ENCODE measurements at places on chromosomes 1 and 21. TPM values are rescaled to one million over a fixed set of nuclear protein-coding genes. Genes with fewer than 3 reads are reported as not detected.

DNA sequence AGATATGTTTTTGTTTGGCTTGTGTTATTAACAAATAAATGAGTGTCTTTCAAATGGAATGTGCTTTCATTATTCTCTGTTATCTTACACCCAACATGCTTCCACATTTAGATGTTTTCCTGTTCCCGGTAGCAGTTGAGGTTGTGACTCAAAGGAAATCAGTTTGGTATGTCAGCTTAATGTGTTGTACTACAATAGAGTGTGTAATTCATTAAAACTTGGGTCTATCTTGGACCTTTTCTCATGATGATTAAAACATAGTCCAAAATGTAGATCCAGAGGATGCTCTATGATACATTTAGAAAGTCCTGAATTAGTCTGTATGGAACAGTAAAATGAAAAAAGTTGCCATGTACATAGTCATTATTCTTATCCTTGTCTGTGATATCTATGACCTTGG, 26.7 kb downstream of the RTCA start:
- DNase-seq, result no peak

- peak; percentile 30 for DNase-seq
These were observed 36.4 kb downstream of the RXRG start for GRCh38 chr1:165408518-165408917.

The KLHDC9 gene
- total RNA-seq, result 2.4 TPM

The TP73 gene
- 2.5 TPM for total RNA-seq

The POU3F1 gene
- total RNA-seq, result 0.59 TPM

GRCh38 chr1:40795811-40796586, 12.4 kb downstream of the KCNQ4 start:
- no peak for DNase-seq

The TM2D1 gene
- 33.4 TPM for total RNA-seq

- no peak for DNase-seq
These were observed 13.6 kb upstream of the RGS4 start for GRCh38 chr1:163055531-163055930.

The SPATA17 gene
- 1.5 TPM for total RNA-seq

The LEFTY1 gene
- not detected for total RNA-seq

DNA sequence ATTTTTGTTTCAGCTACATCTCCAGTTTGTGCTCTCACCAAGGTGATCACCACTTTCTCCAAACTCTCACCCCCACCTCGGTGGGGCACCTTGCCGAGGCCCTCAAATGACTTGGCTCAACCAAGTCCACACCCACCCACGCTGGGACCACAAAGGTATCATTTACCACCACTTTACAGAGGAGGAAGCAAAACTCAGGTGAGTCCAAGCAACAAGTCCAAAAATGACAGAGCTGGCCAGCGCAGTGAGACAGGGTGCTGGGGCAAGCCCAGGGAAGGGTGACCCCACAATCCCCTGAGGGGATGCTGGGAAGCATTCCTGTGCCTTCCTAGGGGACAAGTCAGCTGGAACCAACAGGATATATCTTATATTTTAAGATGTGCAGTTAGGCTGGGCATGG, 24.7 kb downstream of the SSBP3 start:
- DNase-seq, result no peak

The CCDC30 gene
- total RNA-seq, result 1.8 TPM

DNA sequence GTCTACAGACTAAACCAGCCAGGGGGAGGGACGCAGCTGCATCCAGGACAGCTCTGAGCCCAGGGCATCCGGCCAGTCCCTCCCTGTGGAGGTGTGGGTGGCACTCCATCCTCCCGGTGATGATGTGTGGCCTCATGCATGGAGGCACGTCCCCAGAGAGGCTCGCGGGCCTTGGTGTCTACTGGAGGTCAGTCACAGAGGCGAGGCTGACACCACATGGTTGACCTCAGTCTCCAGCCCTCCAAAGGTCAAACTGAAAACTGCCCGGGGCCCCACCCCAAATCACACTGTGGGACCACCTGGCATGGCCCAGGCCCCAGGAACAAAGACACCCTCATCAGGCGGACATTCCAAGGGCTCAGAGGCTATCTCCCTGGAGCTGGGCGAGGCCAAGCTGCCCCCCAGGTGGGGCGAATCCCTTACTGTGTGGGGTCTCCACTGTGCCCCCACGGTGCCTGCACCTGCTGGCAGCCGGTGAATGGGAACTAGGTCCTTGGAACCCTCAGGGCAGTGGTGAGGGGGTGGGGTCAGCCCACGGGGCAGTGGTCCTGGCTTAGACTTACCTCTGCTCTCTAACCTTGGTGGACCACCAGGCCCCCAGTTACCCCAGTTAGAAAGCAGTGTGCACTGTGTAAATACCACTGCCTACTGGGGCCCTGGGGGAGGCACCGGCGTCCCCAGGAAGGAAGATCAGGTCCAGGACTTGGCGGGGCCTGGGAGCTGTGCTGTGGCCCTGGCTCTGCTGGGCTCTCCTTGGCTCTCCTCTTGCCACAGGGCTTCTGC, 49.1 kb downstream of the TRPM2 start:
- DNase-seq, result no peak

DNA sequence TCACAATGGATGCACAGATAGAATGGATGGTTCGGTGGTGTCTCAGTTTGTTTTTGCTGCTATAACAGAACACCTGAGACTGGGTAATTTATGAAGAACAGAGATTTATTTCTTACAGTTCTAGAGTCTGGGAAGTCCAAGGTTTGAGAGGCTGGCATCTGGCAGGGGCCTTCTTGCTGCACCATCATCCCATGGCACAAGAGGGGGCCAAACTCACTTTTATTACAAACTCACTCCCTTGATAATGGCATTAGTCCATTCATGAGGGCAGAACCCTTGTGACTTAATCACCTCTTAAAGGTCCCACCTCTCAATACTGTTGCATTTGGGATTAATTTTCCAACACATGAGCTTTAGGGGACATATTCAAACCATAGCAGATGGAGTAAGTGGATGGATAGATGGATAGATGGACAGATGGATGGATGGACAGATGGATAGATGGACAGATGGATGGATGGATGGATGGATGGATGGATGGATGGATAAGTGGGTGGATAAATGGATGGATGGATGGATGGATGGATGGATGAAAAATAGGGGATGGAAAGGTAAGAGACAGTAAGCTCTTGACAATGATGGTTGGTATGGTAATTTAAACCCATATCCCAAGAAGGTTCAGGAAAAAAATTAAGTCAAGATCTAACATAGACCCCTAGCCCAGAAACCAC, 16.5 kb downstream of the CAMK2N1 start:
- no peak for DNase-seq

The NEK2 gene
- 0.33 TPM for total RNA-seq

- no peak for DNase-seq
These were observed 56.8 kb downstream of the LUZP1 start for GRCh38 chr1:23111600-23112535.

DNA sequence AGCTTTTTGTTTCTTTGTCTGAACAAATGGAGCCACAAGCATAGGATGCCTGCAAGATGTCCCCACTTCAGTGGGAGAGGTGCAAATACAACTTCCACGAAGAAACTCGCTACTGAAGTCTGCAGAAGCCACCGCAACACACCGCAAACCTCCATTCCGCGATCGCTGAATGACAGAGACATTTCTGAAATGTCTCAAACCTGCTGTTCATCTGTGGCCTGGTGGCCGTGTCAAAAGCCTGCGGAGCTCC, 1.0 kb downstream of the TP53BP2 start:
- no peak for DNase-seq

DNA sequence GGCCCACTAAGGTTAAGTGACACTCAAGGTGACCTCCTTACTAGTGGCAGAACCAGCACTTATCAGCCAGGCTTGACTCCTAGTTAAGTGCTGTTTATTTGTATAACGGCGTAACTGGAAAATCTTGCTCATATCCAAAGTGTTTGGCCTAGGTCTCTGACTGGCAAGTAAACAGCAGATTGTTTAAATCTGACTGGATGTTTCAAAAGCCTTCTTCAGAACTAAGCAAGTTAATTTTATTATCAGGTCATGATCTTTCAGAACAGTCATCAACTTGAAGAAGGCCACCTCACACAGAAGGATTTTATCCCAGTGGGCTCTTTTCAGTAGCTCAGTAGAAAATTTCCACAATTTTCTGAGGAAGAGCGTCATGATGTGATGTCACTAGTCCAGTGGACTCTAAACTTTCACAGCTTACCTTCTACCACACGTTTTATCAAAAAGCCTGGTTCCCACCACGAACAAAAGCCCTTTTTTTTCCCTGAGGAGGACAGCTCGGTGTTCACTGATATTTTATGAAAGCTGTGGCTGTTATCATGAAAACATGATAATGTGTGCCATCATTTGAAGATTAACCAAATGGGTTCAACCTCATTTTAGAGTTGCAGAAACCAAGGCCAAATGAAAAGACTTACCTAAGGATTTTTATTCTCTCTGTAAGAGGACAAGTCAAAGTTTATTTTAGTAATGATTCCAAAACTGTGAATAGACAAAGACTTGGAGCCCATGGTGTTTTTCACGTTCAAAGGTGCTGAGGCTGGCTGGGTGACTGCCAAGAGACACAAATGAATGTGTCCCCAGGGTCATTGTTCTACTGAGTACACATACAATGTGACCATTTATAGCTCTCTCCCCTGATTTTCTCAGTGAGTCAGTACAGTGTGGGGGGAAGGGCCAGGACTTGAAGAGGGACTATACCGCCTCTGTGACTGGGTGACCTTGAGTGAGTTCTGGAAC, 9.1 kb downstream of the SGIP1 start:
- DNase-seq, result peak; percentile 43

GRCh38 chr1:228123505-228123904, 14.4 kb upstream of the MRPL55 start:
- DNase-seq, result no peak

The GNG4 gene
- 0.68 TPM for total RNA-seq

GRCh38 chr1:107788206-107789202, 176.5 kb downstream of the VAV3 start:
- no peak for DNase-seq

GRCh38 chr1:1873186-1873585, 17.7 kb downstream of the GNB1 start:
- DNase-seq, result no peak

The DNAJC16 gene
- total RNA-seq, result 16.0 TPM

DNA sequence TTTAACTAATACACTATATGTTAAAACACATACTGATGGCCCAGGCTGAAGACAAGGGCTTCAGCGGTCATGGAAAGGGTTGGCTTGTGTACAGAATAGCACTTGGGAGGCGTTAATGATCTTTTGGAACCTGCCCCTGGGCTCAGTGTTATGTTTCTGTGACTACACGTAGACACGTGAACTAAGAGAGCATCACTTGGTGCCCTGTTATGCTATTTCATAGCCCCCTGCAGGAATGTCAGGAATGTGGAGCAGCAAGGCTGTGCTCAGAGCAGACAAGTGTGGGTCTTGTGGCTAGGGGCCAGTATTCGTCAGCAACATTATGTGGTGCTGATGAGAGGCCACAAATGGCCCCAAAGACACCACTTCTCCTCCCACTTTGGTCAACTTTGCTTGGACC, 132.4 kb downstream of the MAP3K21 start:
- DNase-seq, result no peak

- peak; percentile 72 for DNase-seq
These were observed at the start of gene DNM3 for GRCh38 chr1:171841050-171841910. Gene DNM3, plus strand, starts transcription at chr1:171841498. Its CDS starts 159 bp downstream, at chr1:171841657.

The USH2A gene
- not detected for total RNA-seq

- peak; percentile 90 for DNase-seq
These were observed 667.4 kb upstream of the ZP4 start for GRCh38 chr1:238558156-238558555.

DNA sequence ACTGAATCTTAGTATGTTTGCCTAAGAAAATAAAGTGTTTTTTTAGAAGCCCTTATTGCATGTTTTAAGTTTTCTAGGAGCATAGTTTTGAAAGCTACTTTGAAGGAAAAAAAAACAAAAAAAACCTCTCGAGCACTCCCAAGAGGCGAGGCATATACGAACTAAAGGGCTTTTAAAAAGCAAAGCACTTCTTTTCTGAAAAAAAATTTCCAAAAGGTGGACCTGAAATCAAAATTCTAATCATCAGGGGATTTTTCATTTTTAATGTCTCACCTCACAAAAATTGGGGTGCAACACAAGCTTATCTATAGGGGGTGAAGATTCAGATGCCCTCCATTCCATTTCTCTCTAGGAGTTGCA, 594 bp downstream of the GLMN start:
- DNase-seq, result no peak

GRCh38 chr1:20992322-20993056, 184.2 kb downstream of the EIF4G3 start:
- DNase-seq, result no peak

- DNase-seq, result no peak
These were observed 43.0 kb downstream of the WDR4 start for GRCh38 chr21:42836402-42836666.

The KISS1 gene
- total RNA-seq, result not detected

The OPRD1 gene
- 0.17 TPM for total RNA-seq

DNA sequence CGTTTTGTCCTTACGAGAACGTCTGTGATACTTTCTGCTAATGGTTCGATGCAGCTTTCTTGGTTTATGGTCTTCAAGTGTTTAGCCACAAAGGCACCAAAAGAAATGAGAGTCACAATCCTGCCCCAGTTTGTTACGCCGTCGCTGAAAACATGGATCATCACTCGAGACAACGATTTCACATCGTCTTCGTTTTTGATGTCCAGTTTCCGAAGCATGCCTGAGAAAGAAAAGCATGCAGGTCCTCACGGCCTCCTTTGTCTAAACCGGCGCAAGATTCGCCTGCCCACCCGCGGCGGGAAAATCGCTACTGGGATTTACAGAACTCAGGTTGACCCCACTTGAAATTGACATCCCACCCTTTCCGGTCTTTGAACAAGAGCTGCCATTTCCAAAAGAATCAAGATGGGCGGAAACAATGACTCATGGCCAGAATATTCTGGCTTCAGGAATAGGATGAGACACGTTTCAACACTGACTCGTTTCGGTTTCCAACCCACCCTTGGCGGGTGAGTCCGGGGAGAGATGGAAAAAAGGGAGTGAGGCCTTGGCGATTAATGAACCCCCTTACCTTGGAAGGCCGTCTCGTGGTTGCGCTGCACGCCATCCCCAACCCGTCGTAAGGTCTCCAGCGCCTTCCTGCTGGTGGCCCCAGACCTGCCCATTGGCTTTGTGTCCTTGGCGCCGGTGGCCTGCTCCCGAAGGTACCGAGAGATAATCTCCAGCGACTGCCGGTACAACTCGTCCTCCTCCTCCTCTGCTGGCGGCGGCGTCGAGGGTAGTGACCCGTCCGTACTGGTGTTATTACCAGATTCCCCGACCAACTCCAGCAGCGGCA, 919 bp downstream of the MCL1 start:
- DNase-seq, result peak; percentile 86

- DNase-seq, result no peak
These were observed 21.8 kb downstream of the NEK7 start for GRCh38 chr1:198178615-198179014.

- DNase-seq, result peak; percentile 76
These were observed 1.1 kb downstream of the RASAL2 start for GRCh38 chr1:178094739-178095645.

The LMOD1 gene
- total RNA-seq, result 29.5 TPM

GRCh38 chr1:208791456-208791855, 547.3 kb upstream of the PLXNA2 start:
- peak; percentile 29 for DNase-seq

- DNase-seq, result peak; percentile 34
These were observed 151.6 kb downstream of the SDCCAG8 start for GRCh38 chr1:243407284-243408018.

- DNase-seq, result peak; percentile 11
These were observed 3.6 kb downstream of the ACTN2 start for GRCh38 chr1:236689713-236690569.
